ENCODE measurements at places on chromosomes 2 and 18.

GRCh38 chr2:151277067-151277466 is 12.4 kb downstream of the NMI start:
- no peak for DNase-seq

DNA sequence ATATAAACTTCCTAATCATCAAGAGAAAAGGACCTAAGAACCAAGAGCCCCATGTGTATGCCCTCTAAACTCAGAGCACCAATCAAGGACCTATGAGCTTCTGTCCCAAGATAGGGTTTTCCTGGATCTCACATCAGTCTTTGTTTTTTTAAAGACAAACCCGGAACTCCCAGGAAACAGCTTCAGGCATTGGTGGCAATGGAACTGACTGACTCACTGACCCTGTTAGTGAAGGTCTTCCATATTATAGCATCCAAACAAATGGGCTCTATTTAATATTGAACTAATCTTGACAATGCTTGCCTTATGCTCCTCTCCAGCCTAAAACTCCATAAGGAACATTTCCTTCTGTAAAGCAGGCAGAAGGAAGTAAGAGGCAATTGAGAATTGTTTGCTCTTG is 63.5 kb upstream of the RPE start:
- no peak for DNase-seq

DNA sequence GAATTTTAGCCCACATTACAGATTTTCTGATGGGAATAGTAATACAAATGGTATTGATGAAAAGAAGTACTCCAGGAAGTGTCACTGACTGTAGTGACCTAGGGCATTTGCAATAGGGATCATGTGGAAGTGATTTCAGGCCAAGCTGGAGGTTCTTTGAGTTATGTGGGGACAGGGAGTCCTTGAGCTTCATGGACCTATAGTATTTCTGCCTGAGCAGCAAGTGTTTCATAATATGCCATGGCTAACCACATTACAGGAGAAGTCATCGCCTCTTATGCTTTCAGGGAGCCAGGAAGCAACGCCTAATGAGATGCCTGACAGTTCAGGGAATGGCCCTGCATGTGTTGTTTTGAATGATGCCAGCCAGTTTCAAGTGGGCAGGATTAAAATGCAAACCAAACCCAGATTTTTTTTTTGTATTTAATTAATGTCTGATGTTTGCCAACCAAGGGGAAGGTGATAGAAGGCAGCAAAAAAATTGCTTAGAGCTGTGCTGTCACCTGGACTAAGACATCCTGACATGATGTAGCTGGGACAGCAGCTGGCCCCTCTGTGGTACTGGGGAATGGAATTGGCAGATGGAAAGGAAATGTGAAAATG is 109.5 kb downstream of the RAPGEF4 start:
- no peak for DNase-seq

DNA sequence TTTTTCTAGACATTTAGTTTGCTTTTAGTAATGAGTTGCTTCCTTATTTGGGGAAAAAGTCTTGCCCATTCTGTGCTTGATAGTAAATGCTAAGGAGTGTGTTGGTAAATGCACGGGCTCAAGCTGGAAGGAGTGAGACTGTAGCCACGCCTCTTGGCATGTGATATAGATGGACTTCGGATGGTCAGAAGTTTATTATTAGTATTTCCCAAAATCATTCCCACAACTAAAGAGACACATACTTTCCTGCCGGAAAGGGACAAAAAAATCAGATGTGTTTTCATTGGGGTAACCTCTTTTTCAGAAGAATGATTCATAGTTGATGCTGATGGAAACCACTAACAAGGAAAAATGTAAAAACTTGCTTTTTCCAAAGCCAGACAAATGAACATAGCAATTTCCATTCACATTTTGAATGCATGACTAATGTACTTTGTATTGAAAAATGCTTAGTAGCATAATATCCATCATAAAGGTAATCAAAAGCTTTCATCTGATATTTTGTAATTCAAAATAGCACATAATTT is 133.2 kb downstream of the ZNF532 start:
- DNase-seq, result no peak

All from activated CD4-positive, CD25-positive, alpha-beta regulatory T cell (primary cell).